NCI-H1694 (cell line): ENCODE measurements at places on chromosomes 5 and 9.

GRCh38 chr9:136726631-136727191 is 14.3 kb downstream of the DIPK1B start:
- no peak for DNase-seq

DNA sequence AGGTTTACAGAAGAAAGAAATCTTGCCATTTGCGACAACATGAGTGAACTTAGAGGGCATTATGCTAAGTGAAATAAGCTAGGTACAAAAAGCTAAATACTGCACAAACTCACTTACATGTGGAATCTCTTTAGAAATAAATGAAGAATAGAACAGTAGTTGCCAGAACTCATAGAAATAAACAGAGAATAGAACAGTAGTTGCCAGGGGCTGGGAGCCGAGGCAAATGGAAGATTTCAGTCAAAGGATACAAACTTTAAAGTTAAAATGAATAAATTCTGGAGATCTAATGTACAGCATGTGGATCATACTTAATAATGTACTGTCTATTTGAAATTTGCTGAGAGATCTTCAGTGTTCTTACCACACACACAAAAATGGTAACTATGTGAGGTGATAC is 63.4 kb downstream of the FAM81B start:
- no peak for DNase-seq

GRCh38 chr5:2134543-2135292 is 252.0 kb upstream of the IRX4 start:
- DNase-seq, result no peak

GRCh38 chr5:177414481-177414880 is 5.1 kb upstream of the F12 start:
- DNase-seq, result no peak
